ENCODE measurements at places on chromosomes 6 and 20. TPM values are rescaled to one million over a fixed set of nuclear protein-coding genes. Genes with fewer than 3 reads are reported as not detected.

The SSR1 gene
- 35.9 TPM for total RNA-seq

The ULBP3 gene
- 9.5 TPM for total RNA-seq

The FAM210B gene
- total RNA-seq, result 40.0 TPM

The BMP6 gene
- total RNA-seq, result 0.77 TPM

The FABP7 gene
- not detected for total RNA-seq

The TBC1D7 gene
- total RNA-seq, result 15.4 TPM

The RPS18 gene
- 6,387 TPM for total RNA-seq

The BANF2 gene
- not detected for total RNA-seq

The PTCHD4 gene
- 2.3 TPM for total RNA-seq

The C20orf173 gene
- total RNA-seq, result not detected

The LY6G5C gene
- total RNA-seq, result 0.09 TPM

All from bronchial smooth muscle cell (primary cell).